ENCODE measurements at places on chromosomes 13 and 19.

GRCh38 chr19:27776020-27776419 lies 1436.9 kb downstream of the UQCRFS1 start:
- no peak for DNase-seq

DNA sequence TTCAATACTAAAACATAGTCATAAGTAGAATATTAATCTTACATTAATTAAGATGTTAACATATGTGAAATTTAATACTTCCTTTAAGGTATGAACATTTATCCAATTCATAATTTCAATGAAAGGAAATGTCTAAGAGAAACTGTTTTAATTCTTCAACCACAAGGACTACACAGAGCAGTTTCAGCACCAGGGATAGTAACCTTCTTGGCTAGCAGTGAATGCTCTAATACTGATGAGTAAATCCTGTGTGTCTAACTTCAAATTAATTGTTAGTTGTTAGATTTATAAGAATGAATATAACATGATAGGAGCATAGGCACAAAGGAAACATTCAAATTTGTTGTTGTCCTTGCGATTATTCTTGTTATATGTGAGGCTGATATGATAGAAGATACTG lies 15.6 kb upstream of the NBEA start:
- no peak for DNase-seq

- DNase-seq = no peak
Observed at GRCh38 chr19:41307954-41308449, 2.0 kb upstream of the CCDC97 start.

DNA sequence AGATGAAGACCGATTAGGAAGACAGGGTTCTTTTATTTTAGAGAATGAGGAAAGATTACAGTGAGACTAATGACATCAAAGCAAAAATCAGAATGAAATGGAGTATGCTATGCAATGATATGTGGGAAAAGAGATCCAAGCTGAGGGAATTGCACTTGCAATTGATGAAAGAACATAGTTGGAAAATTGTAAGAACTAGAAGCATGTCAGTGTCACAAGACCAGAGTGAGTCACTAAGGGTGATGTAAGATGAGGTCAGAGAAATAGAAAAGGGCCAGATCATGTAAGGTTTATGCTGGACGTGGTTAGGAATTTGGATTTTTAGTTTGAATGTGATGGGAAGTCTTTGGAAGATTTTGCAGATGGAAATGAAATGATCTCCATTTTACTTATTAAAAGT lies 1937.3 kb downstream of the OLFM4 start:
- no peak for DNase-seq

GRCh38 chr19:38670921-38671398 lies 23.5 kb downstream of the ACTN4 start:
- no peak for DNase-seq

GRCh38 chr13:64127856-64128255 lies 2712.2 kb upstream of the PCDH20 start:
- no peak for DNase-seq

GRCh38 chr13:85186356-85187045 lies 612.7 kb downstream of the SLITRK6 start:
- no peak for DNase-seq

DNA sequence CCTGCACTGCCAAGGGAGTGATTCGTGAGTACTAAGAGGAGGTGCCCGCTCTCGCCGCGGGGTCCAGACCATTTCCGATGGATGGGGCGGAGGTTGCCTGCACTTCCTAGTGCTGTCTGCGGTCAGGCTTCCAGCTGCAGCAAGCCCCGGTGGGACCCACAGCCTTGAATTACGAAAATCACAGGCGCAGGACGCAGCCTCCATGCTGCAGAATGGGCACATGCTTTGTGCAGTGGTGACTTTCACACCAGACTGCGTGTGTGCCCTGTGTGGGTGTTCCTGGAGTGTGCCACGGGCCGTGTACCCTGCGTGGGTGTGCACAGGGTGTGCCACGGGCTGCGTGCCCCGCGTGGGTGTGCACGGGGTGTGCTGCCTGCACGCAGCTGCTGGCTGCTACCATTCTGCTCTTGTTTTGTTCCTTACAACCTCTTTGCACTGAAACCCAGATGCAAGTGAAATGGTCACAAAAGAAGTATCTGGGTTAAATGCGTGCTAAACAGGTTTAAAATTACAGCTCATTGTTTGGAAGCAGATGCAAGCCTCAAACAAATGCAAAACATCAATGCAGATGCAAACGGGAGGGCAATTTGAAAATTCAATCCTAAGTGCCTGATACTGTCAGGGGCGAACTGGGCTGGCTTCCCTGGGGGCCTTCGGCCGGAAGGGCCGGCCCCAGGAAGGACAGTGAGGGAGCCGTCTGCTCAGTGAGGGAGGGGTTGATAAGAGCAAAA lies 221.2 kb upstream of the SOX1 start:
- DNase-seq = no peak

DNA sequence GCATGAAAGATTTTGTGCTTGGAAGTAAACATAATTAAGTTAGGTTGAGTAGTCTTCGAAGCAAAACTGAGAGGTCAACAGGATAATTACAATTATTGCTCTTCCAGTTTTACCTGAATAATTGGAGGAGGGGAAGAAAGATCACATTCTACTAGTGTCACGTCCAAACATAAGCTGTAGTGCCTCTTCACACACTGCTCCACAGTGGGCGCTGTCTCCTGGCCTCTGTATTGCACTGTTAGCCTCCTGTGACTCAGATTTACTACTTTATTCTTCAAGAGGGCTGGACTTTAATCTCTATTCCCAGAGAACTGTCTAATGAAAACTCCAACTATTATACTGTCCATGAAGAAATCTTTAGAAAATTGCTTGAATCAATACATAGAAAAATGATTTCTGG lies 62.9 kb downstream of the TRPC4 start:
- no peak for DNase-seq

DNA sequence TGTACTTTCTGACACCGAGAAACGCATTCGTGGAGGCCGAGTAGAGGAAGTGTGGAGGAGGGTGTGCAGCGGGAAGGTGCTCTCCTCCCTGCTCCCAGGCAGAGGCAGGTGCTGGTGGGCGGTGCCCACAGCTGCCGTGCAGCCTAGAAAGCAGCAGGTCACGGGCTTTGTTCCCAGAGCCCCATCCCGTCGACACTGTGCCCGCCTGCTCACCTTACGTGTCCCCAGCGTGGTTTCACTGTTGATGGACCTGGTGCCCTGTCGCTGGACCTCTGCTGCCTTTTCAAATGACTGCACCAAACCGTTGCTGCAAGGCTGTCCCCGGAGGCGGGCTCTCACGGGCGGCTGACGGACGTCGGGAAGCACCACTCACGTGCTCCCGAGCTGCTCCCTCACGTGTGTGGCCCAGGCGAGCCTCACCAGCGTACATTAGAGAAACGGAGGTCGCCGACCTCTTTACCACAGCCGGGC lies 20.8 kb downstream of the PLEKHJ1 start:
- DNase-seq = no peak

- no peak for DNase-seq
Observed at GRCh38 chr13:99269627-99270241, 11.6 kb upstream of the GPR18 start.

All from stimulated activated CD4-positive, alpha-beta T cell treated with anti-CD3 and anti-CD28 coated beads, Interleukin-12 subunit alpha, Interleukin-12 subunit beta, amount 100 ng/mL, for 4 hours (primary cell).